ENCODE measurements at places on chromosomes 1 and 21. TPM values are rescaled to one million over a fixed set of nuclear protein-coding genes. Genes with fewer than 3 reads are reported as not detected.

DNA sequence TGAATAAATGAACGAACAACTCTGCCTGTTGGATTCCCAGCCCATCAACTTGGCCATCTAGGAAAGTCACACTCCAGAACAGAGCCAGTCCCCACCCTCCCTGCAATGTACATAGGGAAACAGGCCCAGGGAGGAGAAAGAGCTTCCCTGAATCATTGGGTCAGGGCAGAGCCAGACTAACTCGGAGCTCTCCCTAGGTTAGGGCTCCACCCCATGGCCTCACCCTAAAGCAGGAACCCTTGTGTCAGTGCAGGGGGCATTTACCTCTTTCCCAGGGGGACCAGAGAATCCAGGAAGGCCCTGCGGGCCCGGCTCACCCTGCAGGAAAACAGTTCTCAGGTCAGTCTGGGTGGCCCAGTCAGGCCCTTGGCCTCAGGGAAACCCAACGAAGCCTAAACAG, 11.6 kb downstream of the COL9A2 start:
- no peak for DNase-seq

DNA sequence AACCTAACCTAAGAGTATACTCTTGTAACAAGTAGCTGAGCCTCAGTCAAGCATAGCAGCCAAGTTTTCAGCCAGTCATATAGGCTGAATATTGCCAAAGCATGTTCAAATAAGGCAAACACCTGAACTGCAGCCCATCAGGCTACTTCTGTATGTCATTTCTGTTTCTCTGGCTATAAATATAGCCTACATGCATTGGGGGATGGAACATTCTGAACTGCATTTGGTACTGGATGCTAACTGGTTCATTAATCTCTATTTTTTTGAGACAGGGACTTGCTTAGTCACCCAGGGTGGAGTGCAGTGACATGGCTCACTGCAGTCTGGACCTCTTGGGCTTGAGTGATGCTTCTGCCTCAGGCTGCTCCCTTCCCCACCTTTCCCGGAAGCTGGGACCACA, 37.3 kb downstream of the MAST2 start:
- DNase-seq, result no peak

CNKSR1 gene
- 0.80 TPM for total RNA-seq

- DNase-seq, result no peak
Measured at GRCh38 chr1:44267438-44267837, 54.2 kb downstream of the DMAP1 start.

PRRX1 gene
- 224 TPM for total RNA-seq

RAP1GAP gene
- total RNA-seq, result 1.8 TPM

DNA sequence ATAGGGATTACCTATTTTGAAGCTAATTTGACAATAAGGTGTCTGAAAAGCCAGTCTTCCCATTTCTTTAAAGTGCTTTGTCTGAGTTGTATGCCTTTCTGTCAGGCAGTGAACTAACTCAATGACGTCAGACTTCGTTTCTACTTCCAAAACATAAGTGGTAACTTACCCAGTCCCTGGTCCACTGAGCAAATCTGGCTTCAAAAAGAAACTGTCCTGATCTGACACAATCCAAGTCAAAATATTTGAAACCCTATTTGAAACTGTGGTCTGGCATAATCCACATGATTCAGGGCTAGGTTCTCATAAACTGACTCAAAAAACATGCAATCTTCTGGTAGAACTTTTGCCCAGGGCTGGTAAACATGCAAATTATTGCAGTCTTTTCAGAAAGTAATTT, 34.0 kb downstream of the DIRAS3 start:
- no peak for DNase-seq

GRCh38 chr1:161199506-161200139, 769 bp upstream of the ADAMTS4 start:
- peak; percentile 37 for DNase-seq

DNA sequence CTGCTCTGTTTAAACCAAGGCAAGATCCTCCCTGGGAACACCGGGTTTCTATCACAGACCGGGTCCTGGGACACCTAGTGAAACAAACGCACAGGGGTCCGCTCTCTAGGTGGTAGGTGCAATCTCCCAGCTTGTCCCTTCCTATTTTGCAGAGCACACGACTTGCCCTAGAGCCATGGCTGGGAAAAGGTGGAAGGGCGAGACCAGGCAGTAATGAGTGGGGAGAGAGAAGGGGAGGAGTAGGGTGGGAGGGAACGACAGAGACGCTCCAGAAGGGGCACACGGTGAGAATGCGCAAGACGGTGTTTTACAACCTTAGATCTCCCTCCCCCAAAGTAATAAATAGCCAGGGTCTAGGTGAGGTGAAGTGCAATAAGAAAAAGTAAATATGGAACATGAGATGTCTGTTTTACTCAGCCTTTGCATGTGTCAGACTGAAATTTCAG, 9.3 kb upstream of the ARHGAP29 start:
- no peak for DNase-seq

GRCh38 chr1:53089478-53090226, 27.6 kb downstream of the PODN start:
- no peak for DNase-seq

- no peak for DNase-seq
Measured at GRCh38 chr1:66626261-66626660, 92.3 kb downstream of the SGIP1 start.

CRYZ gene
- 8.5 TPM for total RNA-seq
